EH (cell line): ENCODE measurements at places on chromosomes 3 and 15.

GRCh38 chr15:50250760-50251394 is 14.6 kb downstream of the HDC start:
- DNase-seq, result no peak

GRCh38 chr15:63839722-63840121 is 6.0 kb upstream of the HERC1 start:
- DNase-seq, result peak; percentile 36

GRCh38 chr3:120418446-120418845 is 32.3 kb downstream of the FSTL1 start:
- no peak for DNase-seq

- peak; percentile 97 for DNase-seq
These were observed 600.0 kb downstream of the ROBO1 start for GRCh38 chr3:79167651-79168416.

DNA sequence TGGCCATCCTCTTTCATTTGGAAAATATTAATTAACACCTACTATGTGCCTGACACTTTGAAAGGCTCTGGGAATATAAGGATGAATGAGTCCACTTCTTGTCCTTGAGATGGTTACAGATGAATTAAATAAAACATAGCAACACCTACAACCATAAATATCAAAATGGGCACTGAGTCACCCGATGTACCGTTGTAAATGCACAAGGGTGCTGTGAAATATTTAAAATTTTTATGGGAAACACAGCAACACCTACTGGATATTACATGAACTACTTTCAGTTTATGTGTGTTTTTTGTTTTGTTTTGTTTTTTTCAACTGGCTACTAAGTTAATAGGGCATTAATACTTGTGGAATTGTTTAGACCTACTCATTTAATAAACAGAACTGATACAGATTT is 239.0 kb upstream of the NAALADL2 start:
- DNase-seq, result peak; percentile 24

GRCh38 chr3:52446631-52447511 is 2.0 kb upstream of the SEMA3G start:
- DNase-seq, result peak; percentile 62

GRCh38 chr3:69200384-69201068 is 78.1 kb upstream of the LMOD3 start:
- peak; percentile 56 for DNase-seq

- peak; percentile 21 for DNase-seq
These were observed 815 bp downstream of the SPINT1 start for GRCh38 chr15:40844696-40845030.

DNA sequence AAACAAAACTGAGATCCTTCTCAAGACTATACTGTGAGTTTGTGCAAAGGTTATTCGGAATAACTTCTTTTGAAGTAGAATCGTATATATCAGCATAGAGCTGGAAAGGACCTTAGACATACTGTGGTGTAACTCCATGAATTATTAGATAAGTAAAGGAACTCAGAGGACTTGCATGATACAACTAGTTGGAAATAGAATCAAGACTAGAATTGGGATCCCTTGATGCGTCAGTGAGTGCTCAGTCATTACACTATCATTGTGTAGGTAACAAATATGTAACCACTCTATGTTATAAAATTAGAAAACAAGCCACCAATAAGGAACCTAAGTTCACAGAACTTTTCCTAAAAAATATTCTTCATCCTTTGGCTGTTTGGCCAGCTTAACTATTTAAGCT is 61.1 kb downstream of the CBLB start:
- no peak for DNase-seq

GRCh38 chr3:126472277-126473006 is 3.2 kb downstream of the ZXDC start:
- DNase-seq, result peak; percentile 91

DNA sequence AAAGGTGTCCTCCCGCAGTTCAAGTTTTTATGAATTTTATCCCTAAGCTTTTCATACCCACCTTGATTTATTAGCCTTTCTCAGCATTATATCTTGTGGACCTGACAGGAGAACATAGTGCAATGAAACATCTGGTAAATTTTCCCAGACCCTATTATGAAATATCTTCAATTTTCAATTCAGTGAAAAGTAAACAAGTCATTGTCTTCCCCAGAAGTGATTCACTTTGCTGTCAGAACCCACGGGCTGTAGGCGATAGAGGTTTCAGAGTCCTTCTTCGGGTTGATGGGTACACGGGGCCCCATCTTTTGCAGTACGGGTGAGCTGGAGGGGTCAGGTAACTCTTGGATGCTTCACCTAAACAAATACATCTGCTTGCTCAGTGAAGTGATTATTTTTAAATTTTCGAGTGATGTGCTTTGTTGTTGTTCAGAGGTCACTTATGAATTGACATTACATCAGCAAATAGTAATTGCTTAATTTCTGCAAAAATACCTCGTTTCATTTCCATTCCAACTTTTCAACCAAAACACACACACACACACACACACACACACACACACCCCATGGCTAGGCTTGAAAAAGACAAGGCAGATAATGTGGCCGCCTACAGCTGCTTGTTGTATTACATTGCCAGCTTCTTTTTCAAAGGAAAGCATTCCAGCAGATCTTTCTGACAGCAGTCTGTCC is 102.9 kb downstream of the SEMA6D start:
- DNase-seq, result no peak
